ENCODE measurements at places on chromosomes 12 and 14. TPM values are rescaled to one million over a fixed set of nuclear protein-coding genes. Genes with fewer than 3 reads are reported as not detected.
A peak's percentile ranks its signal among the peaks of the same experiment; 100 is the strongest.

ACTR10 gene
- 87.7 TPM for total RNA-seq

CCDC197 gene
- total RNA-seq, result not detected

GOLGA5 gene
- total RNA-seq, result 21.9 TPM

RNASE13 gene
- not detected for total RNA-seq

SUPT16H gene
- 88.6 TPM for total RNA-seq

EIF2S3B gene
- total RNA-seq, result 0.66 TPM

DNA sequence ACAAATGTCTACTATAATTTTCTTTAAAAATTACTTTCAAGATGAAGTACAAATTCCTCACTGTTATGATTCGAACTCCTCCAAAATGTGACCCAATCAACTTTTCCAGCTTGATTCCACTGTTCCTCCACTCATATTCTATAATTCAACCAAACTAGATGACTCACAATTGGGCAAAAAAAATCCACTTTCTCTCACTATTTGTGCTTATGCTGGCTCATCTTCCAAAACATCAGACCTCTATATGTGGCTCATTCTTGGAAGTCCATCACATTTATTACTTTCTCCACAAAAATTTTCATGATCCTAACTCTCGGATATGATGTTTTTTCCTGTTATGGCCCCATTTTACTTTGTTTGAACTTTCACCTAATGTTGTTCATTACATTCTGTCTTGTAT lies 26.9 kb upstream of the RXYLT1 start:
- DNase-seq, result no peak

DNA sequence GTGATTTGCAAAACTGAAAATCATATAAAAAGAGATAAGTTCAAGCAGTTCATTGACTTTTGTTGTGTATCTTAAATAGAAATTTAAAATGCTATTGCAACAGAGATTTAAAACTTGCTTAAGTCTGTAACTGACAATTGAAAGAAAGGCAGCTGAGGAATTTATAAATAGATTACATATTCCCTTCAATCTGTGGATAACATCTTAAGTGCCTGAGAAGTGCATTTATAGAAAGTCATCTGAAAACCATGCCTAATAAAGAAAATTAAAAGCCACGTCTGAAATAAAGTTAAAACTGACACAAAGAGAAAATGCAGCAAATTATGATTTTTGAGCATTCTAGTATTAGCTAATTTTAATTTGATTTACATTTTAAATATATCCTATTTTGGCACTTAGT lies 479.8 kb downstream of the MDGA2 start:
- DNase-seq, result no peak

GRCh38 chr12:93737457-93738198 lies 60.5 kb downstream of the CRADD start:
- DNase-seq, result no peak

GRCh38 chr12:93990832-93991803 lies 157.3 kb upstream of the PLXNC1 start:
- DNase-seq, result no peak

DNA sequence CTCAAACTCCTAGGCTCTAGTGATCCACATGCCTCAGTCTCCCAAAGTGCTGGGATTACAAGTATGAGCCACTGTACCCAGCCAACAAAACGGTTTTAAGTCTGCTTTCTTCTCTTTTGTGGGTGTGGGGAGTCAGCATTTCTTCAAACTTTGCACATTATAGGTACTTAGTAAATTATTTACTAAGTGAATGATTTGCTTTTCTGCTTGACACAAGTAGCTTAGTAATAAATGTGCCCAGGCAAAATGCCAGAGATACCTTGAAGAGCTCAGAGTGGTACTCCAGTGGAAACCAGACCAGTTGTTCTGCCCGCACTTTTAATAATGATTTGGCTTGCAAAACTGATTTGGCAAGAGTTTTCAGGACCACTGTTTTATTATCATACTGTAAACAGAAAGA lies 15.0 kb downstream of the DEPDC4 start:
- no peak for DNase-seq

- peak; percentile 58 for DNase-seq
Observed at GRCh38 chr12:84313323-84313675, 599.3 kb downstream of the SLC6A15 start.

- no peak for DNase-seq
Observed at GRCh38 chr14:87043667-87044200, 949.2 kb downstream of the GALC start.

- DNase-seq, result no peak
Observed at GRCh38 chr12:119206348-119207062, 27.8 kb downstream of the HSPB8 start.

DNA sequence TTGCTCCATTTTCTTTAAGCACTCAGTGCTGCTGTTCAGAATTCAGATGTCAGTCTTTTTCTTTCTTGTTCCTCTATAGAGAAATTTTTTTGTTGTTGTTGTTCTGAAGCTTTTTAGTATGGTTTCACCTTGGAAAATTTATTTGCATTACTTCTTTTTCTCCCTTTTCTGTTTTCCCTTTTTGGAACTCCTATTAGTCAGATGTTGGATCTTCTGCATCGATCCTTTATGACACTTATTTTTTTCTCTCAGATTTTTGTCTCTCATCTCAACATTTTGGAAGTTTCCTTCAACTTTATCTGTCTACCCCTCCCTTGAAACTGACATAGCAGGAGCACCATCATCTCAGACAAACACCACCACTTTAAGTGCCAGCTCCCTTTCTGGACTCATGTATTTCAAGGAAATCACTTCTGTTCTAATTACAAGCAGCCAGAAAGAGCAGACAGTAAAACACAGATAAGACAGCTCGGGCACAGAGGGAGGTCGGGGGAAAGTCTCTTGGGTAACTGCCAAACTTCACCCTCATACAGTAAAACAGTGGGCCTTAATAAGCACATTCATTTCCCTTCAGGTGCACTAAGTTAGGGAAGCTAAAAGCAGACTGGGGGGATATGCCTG lies 222.7 kb upstream of the PLXNC1 start:
- no peak for DNase-seq
